ENCODE measurements at places on chromosomes 5 and 9.

GRCh38 chr5:73827106-73827450 is 201.1 kb downstream of the ARHGEF28 start:
- no peak for DNase-seq

DNA sequence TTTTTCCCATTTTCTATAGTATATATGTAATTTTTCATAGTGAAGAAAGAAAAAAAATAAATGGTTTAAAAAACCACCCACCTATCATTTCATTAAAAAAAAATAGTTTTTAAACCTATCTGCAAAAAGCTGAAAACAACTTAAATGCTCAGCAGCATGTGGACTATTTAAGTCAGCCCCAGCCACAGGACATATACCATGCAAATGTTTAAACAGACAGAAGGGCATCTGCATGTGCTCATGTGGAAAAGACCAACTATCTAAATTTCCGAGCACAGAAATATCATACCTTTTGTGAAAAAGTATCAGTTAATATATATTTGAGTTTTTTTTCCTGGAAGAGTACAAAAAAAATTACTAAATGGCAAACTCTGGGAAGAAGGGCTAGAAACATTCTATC is 143.4 kb downstream of the EPB41L4A start:
- no peak for DNase-seq

GRCh38 chr5:104018299-104018698 is 455.7 kb upstream of the NUDT12 start:
- DNase-seq, result no peak

DNA sequence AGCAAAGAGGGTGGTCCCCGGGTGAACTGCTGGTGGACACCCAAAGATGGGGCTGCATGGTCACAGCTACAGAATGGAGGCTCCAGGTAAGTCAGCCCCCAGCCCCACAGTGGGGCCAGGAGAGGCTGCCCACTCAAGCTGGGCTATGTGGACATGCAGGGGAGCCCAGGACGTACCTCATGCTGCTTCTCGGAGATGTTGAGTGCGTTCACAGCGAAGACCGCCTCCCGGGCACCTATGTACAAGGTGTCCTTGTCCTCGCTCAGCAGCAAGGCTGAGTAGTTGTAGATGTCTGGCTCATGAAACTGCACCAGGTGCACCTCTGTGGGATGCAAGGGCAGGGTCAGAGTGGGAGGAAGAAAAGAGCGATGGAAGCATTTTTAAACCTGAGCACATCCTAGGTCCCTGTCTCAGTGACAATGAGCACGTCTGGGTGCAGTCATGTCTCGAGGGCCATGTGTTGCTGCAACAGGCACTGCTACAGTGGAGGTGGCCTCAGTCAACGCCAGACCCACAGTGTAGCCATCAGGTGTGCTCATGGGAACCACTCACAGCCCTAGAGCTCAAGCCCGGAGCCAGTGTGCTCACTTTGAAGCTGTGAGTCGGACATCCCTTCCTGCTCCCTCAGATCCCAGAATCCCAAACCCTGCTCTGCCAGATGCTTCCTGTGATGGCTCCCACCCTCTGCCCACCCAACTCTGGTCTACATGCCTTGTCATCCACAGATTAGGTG is 84.6 kb downstream of the SECISBP2 start:
- no peak for DNase-seq

DNA sequence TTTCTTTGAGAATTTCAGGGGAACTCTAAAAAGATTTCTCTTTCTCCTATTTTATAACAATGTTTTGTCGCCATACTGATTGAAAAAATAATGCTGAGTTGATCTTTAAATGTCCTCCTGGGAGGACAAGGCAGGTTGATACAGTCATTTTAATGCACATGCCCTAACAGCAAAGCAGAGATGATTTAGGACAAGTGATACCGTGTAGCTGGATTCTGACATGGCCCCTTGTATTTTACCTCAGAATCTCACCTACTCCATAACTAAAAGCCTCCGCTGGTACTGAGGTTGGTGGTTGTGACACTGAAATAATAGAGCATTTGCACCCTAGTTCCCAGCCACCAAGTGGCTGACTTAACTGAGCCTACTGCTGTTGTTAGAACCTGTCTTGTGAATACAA is 811 bp upstream of the LRRTM2 start:
- DNase-seq, result no peak

- no peak for DNase-seq
These were observed 11.0 kb downstream of the PRXL2C start for GRCh38 chr9:96644137-96644536.

GRCh38 chr9:14532456-14533115 is 160.6 kb downstream of the ZDHHC21 start:
- no peak for DNase-seq

- DNase-seq, result no peak
These were observed 106.3 kb downstream of the HOMER1 start for GRCh38 chr5:79407591-79407990.

GRCh38 chr9:116219686-116220085 is 66.1 kb downstream of the PAPPA start:
- no peak for DNase-seq

DNA sequence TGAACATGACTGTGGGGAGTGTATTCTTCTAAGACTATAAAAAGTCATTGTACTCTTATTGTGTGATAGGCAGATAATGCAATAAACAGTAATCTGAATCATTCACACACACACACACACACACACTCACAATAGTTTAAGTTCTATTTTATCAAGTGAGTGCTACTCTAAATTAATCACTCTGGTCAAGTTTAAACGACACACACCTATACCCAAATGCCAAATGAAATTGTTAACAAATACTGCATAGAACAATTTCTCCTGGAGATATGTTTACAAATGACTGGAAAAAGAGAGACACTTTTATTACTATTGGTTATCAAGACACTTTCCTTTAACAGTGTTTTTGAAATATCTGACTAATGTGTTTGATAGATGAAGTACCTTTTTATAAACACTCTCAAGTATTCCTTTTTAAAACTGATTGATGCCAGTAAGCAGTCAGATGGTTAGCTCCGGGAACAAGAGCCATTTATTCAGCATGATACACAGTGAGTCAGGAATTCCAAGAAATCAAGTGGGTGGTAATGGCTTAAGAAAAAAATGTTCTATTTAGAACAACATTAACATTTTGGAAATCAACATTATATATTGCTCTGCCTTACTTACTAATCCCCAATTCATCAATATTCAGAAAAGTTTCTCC is 521.6 kb upstream of the ST8SIA4 start:
- DNase-seq, result no peak

DNA sequence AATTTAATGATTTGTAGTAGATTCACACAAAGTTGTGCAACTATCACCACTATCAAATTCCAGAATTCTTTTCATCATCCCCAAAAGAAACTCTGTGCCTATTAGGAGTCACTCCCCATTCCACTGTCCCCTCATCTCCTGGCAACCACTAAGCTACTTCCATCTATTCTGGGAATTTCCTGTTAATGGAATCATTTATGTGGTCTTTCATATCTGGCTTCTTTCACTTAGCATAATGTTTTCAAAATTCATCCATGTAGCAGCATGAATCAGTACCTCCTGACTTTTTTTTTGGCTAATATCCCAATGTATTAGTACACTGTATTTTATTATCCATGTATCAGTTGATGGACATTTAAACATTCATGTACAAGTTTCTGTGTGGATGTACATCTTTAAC is 157.6 kb downstream of the TTC39B start:
- DNase-seq, result no peak

DNA sequence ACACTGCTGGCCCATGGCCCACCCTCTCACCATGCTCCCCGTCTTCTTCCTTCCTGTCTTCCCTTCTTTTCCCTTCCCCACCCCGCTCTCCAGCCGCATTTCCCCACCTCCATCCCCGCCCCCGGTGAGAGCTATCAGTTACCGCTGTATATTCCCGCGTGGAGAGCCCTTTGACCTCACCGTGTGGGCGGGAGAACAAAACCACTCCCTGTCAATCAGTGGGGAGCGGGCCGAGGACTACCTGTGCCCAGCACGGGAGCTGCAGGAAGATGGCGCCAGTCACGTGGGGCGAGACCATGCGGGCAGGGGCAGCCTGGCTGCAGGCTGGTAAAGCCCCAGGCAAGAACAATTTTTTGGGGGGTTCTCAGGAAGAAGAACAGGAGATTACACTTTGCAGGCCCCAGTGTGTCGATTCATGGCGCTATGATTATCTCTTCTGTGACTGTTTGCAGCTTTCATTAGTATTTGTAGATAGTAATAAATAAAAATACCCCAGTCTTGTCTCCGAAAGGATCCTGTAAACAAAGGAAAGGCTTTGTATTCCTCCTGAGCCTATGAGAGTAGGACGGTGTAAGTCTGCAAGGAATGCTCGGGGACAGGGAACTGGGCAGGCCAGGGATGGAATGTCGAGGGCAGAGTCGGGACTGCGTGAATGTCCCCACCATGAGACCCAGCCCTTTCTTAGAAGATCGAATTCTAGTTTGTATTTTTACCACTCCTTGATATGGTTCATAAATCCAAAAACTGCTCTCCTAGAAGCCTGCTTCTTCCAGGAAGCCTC is 14.8 kb upstream of the DMRT1 start:
- no peak for DNase-seq

DNA sequence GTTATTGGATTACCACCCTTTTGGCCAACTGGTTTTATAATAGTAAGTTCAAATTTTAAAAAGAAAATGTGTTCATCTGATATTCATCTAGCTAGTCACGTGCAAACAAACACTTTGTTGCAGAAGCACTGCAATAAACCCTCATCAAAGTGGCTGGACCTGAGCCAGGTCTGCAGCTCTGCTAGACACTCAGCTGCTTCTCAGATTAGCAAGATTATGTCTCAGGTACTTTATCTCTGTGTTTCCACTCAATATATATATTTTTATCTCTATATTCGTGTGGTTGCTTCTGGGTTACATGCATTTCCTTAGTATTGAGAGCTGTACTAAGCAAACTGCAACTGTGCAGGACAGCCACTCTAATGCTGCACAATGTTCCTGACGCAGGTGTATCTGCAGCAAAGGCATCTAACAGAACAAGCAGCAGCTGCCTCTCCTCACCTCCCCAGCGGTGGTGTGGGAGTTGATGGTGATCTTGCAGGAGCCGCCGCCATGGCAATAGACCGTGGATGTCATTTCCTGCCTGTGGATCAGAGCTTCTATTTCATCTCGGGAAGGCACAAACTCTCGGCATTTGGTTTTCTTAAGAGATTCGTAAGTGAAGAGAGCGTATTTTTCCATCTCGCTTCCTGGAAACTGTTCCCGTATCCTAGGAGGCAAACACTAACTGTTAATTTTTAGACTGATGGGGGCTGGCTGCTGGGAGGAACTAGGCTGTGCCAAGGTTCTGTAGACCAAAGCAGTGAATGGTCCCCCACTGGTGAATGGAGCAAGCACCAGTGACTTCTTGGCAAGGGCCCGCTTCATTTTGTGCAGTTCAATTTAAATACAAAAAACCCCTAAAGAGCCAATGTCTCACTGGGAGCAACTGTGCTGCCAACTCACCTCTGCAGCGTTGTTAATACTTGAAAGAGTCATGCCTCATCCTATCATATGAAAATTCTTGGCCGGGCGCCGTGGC is 56.7 kb upstream of the RETREG1 start:
- DNase-seq, result no peak

GRCh38 chr5:145619806-145620310 is 215.3 kb downstream of the PRELID2 start:
- DNase-seq, result no peak

DNA sequence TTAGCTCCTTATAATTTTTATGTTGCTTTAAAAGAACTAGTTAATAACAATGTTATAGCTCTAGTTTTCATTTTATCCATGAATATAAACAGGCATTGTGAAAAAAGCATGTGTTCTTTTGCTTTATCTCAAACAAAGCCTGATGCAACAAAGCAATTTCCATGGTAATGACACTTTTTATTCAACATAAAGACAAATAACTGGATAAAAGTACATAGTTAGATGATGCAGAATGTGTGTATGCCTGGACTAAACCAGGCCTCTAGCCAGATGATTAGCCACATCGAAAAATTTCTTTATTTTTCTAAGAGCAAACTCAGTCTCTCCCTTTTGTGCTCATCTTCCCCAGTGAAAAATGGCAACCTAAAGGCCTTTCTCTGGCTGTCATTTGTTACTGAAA is 125.6 kb upstream of the TARS1 start:
- DNase-seq, result no peak

DNA sequence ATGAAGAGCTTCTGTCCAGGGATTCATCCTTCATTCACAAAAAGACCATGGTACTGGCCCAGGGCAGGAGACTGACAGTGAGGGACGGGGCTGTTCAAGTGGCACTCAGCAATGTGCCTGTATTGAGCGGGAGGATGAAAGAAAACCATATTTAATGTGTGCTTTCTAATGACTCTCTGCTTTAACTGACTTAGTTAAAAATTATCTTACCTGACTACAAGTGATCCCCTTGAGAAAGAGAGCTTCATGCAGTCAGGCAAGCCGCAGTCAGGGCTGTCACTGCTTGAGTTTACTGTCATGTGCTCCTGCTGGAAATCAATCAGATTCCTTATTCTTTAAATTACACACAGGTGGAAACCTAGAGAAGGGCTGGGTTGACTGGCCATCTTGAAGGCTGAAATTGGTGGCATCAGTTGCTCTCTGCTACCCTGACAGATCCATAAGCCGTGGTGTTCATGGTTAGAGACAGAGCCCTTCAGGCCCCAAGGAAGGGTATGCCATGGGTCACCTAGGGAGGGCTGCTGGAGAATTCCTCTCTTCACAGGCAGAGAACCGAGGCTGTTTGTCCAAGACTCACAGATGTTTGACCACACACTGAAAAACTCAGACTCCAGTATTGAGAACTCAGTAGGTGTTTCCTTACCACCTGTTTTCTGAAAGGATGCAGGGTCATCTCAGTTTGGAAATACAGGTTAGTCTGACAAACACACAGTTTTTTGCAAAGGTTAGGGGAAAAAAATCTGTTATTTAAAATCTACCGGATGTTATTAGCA is 70.9 kb downstream of the TRIO start:
- no peak for DNase-seq

DNA sequence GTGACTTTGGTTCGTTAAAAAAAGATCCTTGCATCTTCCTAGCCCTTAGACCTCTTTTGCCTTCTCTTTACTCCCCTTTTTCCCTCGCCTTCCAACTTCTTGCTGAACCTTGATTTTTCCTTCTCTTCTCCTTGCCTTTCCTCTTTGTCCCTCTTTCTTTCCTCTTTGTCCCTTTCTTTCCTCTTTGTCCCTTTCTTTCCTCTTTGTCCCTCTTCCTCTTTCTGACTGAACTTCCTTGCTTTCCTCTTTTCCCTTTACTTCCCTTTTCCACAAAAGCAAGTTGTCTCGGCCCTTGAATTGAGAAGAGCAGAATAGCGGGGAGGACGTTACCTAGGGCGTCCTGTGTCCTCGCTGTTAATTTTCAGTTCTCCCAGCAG is 1.4 kb upstream of the MLLT3 start:
- DNase-seq, result no peak

All from activated T-helper 1 cell treated with anti-CD3 and anti-CD28 coated beads, Interleukin-2, amount 50 U/mL, for 16 hours (primary cell).